Osteoblast (primary cell): ENCODE measurements at places on chromosomes 2 and 18. TPM values are rescaled to one million over a fixed set of nuclear protein-coding genes. Genes with fewer than 3 reads are reported as not detected.

GRCh38 chr2:1910592-1911246 lies 166.4 kb upstream of the PXDN start:
- H3K27me3 ChIP-seq = no peaks in the 10 kb centered on the region
- no peak overlapping the region for H3K27ac ChIP-seq
- no peaks in the 10 kb centered on the region for H3K36me3 ChIP-seq
- no peak for DNase-seq
- H3K4me3 ChIP-seq = no peak overlapping the region
- H3K4me1 ChIP-seq = no peaks in the 10 kb centered on the region

DNA sequence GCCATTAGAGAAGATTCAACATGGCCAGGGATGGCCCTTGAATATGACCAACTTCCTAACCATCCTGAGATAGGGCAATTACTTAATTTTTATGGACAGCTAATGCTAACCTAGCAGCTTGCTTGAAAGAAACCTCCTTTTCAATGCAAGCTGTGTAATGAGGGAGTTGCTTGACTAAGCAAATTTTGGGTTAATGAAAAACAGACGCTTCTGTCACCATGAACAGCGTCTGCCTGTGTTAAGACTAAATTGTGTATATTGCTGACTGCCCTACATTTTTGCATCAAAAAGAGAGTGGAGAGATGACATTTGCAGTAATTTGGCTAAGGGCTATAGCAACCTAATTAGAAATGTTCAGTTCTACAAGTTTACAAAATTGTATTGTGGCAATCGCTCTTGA lies 319.2 kb upstream of the LRATD1 start:
- no peaks in the 10 kb centered on the region for H3K27me3 ChIP-seq
- no peaks in the 10 kb centered on the region for H3K36me3 ChIP-seq
- no peak for DNase-seq
- H3K4me3 ChIP-seq = no peak overlapping the region
- no peak overlapping the region for H3K27ac ChIP-seq

GRCh38 chr18:57959278-57959677 lies 84.7 kb upstream of the NEDD4L start:
- H3K27ac ChIP-seq = no peak overlapping the region
- peak; percentile 54 for DNase-seq
- H3K27me3 ChIP-seq = peaks cover 25% of the 10 kb centered on the region
- no peaks in the 10 kb centered on the region for H3K36me3 ChIP-seq

Gene FBXO41
- 0.29 and 0.36 TPM in 2 replicates for total RNA-seq
